GM13976 (cell line): ENCODE measurements at places on chromosomes 4 and X.
A peak's percentile ranks its signal among the peaks of the same experiment; 100 is the strongest.

- no peak for DNase-seq
These were observed 29.6 kb upstream of the ANAPC4 start for GRCh38 chr4:25347473-25347872.

DNA sequence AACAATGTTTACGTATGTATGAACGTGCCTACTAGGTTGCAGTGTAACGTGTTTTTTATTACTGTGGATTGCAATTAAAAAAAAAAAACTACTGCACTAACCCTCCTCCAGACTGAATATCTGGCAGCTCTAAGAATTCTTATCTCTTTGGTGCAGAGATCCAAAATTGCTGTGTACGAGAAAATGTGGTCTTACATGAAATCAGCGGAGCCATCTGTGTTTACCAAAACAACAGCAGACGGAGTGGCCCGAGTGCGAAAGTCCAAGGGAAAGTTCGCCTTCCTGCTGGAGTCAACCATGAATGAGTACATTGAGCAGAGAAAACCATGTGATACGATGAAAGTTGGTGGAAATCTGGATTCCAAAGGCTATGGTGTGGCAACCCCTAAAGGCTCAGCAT is 268.1 kb downstream of the THOC2 start:
- DNase-seq: no peak

GRCh38 chr4:17576932-17577664 is at the start of gene LAP3:
Gene LAP3 (plus strand): TSS chr4:17577198. CDS start chr4:17577466, 268 bp downstream.
- DNase-seq: peak; percentile 96

- no peak for DNase-seq
These were observed 97.0 kb downstream of the AFAP1 start for GRCh38 chr4:7842384-7843279.
